ENCODE measurements at places on chromosomes 3 and 15.

DNA sequence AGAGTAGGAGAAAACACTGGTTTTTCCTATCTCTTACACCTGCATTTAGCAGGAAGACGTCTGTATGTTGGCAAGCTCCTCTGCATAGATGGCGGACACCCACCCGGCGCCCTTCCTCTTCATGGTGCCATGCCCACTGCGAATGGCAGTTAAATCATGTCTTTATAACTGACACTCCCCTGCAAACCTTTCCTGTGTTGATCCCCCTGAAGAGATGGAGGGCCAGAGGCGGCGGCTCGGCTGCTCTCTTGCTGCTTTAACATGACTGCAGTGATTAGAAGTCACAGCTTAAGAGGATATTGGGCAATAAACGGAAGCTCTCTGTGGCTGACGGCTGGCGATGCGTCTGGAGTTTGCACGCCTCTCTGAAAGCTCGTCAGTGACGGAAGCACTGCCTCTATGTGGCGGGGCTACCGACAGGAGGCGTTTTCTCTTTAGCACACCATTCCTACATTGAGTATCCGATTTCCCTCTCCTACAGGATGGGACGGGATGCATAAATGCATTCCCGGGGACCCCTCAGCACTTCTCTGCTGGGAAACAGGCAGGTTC lies 25.5 kb upstream of the SNRPA1 start:
- DNase-seq, result peak; percentile 79

DNA sequence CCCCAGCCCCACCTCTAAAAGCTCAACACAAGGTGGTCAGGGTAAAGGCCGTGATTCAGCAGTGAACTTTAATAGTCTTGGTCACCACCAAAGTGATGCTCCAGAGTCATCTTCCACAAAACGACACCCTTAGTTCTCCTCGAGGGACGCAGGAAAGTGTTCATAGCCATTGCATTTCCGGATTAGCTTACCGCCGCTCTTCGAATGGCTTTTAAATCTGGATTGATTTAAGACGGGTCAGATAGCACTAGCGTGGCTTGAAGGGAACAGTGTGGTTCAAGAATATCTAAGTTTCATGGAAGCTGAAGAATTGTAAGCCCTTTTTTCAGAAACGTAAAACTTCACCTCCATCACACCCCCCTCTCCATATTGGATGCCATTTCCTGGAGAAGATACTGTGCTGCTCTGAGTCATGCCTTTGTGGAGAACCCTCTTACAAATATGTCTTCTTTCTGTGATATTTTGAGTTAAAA lies 829 bp downstream of the RNF7 start:
- no peak for DNase-seq

DNA sequence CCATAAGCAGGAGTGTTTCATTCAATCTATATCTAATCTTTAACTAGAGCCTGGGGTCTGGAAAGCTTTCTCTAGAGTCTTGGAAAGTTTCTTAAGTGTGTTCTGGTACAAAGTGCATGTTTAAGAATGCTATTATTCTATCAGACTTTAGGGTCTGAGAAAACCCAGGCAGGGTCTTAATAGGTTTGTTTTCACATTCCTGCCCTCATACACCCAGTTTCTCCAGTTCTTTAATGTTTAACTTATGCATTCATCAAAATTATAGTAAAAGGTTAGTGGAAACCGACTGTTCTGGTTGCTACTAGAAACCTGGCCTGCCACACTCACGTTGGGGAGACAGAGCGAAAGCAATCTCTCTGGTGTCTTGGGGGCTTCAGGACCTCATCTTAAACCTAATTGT lies 102.9 kb upstream of the WDR72 start:
- no peak for DNase-seq

- no peak for DNase-seq
Observed at GRCh38 chr3:53104762-53105161, 25.5 kb downstream of the RFT1 start.

DNA sequence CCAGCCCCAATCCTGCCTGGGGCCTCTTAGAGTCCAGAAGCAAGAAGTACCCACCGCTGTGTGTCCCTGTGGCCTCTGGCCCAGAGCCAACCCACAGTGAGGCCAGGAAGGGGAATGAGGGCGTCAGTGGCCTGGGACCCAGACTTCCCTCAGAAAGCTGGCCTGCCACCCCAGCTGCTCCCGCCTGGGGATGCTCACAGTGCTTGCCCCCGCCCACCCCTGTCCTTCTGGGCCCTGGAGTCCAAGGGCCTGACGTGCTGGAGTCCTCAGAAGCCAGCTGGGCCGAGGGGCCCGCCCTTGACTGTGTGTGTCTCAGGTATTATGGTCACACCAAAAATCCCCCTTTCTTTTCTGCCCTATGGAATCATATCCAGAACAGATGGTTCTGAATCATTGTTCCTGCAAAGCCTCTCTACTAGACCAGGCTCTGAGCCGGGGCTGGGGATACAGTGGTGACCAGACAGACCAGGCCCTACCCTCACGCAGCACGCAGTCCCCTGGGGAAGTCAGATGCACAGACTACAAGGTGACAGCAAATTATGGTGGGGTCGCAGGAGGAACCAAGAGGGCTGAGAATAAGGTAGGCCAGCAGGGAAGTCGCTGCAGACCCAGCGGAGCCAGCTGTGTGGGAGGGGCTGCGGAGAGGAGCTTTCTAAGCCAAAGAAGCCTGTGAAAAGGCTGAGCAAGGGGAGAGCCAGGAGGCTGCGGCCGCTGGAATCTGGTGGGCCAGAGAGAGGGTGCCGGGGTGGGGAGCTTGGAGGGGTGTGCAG lies 99.1 kb downstream of the VGLL4 start:
- no peak for DNase-seq

- no peak for DNase-seq
Observed at GRCh38 chr3:157464321-157464720, 27.7 kb downstream of the PTX3 start.

DNA sequence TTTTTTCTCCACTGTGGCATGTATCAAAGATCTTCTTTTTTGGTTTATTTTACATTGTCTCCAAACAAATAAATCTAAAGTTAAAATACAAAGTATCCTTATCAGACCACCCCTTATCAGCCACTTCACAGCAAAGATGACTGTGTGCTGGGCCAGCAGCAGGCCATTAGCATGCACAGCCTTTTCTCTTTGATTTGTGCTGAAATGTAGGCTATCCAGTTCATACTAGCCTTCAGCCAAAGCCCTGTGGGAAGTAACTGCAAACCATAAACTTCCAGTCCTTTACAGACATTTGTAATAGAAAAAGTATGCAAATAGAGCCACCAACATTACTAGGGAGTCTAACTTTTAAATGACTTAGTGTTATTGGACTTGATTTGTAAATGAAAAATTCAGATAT lies 816.3 kb downstream of the FHIT start:
- DNase-seq, result no peak

DNA sequence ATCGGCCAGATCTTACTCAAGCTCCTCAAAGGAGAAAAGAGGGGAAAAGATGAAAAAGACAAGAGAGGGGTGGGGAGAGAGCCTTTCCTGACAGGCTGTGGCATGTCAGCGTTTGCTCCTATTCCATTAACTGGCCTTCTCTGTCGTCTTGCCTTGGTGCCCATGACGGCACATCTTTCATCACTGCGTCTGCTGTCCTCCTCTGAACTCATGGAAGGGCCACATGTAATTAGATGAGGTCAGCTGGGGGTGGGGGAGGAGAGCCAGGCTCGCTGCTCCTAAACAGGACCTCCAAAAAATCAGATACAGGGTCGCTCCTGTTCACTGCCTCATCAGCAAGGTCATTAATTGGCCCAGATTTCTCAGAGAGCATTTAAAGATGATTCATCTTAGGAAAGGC lies 49.7 kb downstream of the LRTM1 start:
- no peak for DNase-seq

- no peak for DNase-seq
Observed at GRCh38 chr3:170296703-170297102, 60.8 kb upstream of the SKIL start.

DNA sequence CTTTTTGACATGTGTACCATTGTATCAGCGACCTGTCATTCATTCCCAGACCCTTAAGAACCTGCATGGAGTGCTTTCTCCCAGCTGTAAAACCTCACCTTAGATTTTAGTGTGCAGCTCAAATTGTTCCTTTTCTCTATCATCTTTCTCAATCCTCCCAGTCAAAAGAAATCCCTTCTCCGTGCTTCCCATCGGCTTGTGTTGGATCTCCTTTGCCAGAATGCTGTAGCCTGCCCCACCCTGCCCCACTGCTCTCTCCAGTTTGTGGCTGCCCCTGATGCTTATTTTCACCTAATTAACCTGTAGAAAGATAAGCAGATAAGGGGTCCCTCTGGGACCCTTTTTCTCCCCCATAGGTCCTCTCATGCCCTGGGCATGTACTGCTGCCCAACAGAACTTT lies 51.1 kb downstream of the ANXA2 start:
- DNase-seq, result no peak

DNA sequence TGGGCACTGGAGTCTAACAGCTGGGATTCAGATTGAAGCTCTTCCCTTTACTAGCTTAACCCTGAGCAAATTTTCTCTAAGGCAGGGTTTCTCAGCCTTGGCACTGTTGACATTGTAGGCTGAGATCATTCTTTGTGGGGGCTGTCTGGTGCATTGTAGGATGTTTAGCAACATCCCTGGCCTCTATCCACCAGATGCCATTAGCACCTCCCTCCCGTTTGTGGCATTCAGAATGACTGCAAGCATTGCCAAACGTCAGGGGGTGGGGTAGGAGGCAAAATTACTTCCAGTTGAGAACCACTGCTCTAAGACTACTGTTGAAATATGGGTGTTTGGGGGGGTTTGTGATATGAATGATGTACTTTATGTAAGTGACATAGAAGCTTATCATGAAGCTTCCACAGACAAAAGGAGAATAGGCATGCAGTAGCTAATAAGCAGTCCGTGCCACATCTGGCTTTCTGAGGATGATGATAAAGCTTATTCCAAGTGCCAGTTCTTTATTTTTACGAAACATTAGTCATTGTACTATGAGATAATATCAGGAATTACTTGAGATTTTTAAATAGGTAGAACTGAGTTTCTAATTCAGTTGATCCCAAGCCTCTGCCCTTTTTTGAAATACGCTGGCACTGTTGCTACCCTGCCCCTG lies 39.3 kb downstream of the NKIRAS1 start:
- DNase-seq, result no peak

All from SK-N-MC (cell line).